BE2C (cell line): ENCODE measurements at places on chromosomes 16 and 17.

- DNase-seq = no peak
Observed at GRCh38 chr17:35548208-35548810, 10.8 kb upstream of the SLFN12L start.

DNA sequence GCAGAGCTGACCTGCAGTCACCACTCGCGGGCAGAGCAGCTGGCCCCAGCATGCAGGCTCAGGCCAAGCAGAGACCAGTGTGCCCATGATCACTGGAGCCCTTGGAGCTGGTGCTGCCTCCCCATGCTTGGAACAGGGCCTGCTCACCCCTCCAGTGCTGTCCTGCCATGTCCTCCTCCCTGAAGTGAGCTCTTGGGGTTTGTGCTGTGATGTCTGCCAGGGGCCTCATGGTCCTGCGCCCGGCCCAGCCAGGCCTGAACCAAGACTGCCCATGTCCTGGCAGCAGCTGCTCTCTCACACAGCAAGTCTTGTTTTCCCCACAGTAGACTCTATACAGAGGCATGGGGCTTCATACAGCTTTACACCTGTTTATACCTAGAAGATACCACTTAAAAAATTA is 24.6 kb downstream of the TMEM11 start:
- no peak for DNase-seq

GRCh38 chr16:86039606-86040005 is 140.6 kb downstream of the IRF8 start:
- DNase-seq = no peak

DNA sequence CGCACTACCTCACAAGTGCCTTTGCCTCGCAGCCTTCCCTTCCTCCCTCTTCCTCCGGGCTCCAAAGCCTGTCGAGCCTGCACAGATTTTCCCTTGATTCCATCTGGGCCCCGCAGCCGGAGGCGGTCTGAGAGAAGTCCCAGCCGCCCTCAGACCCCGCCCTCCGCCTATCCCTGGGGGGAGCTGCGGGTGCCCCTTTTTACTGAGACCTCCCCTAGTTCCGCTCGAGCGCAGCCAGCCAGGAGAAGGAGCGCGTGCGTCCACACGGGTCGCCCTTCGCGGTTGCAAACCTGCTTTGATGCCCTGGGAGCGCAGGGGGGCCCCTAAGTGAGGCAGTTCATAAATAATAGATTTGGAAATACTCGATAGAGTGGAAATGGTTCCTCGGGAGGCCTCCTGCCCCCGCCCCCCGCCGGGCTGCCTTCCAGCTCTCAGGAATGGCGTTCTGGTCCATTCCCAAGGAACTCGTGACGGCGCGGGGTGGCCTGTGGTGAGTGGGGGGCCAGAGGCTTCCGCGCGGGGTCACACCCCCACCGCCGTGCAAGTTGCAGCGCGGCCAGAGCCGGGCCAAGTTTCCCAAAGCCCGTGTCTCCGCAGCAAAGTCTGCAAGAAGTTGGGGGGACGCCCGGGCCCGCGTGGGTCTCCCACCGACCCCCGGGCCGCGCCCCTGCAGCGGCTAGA is 610 bp downstream of the C16orf74 start:
- DNase-seq = peak; percentile 43

- no peak for DNase-seq
Observed at GRCh38 chr17:49965524-49965909, 3.5 kb upstream of the DLX4 start.

DNA sequence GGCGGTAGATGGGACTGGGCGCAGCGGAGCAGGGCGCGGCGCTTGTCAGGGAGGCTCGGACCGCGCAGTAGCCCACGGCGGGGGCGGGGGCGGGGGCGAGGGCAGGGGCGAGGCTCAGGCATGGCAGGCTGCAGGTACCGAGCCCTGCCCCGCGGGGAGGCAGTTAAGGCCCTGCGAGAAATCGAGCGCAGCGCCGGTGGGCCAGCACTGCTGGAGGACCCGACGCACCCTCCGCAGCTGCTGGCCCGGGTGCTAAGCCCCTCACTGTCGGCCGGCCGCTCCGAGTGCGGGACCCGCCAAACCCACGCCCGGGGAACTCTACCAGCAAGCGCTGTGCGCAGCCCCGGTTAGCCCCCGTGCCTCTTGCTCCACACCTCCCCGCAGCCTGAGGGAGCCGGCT is 90.2 kb upstream of the RPL38 start:
- DNase-seq = no peak

- no peak for DNase-seq
Observed at GRCh38 chr17:13581925-13582324, 19.8 kb downstream of the HS3ST3A1 start.

DNA sequence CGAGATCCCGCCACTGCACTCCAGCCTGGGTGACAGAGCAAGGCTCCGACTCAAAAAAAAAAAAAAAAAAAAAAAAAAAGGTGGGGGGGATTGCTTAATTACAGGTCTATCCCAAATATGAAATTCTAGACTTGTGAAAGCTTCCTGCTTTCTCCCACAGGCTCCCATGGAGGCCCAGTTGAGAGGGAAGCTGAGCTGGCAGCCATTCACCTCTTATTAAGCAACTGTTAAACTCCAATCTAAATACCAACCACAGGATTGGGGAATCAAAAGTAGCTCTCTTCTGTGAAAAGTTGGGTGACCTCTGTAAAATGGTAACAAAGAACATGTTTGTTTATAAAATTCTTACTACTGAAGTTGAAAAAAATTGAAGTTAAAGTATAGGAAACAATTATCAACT is 45.8 kb upstream of the STAC2 start:
- no peak for DNase-seq

- no peak for DNase-seq
Observed at GRCh38 chr17:6695051-6695450, 18.1 kb downstream of the SLC13A5 start.

DNA sequence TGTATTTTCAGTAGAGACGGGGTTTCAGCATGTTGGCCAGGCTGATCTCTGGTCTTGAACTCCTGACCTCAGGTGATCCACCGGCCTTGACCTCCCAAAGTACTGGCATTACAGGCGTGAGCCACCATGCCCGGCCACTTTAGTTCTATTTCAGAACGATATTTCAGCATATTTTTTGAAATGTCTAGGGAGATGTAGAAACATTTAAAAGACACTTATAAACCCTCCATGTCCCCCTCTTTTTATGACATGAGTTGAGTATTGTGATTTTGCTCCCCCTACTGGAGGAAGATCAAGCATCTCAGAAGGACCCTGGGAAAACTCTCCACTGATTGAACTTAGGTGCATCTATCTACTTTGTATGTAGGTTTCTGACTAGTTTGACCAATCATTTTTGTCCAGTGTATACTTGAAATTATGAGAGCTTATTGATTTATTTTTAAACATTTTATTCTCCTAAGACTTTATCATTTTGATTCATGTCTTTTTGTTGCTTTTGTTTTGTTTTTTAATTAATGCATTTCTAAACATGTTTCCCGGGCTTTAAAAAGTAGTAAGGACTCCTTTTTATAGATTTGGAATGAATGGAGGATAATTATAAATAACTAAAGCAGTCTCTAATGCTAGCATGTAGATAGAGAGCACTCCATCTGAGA is 105.1 kb downstream of the CHD9 start:
- DNase-seq = peak; percentile 15

GRCh38 chr17:56131431-56131830 is 21.8 kb upstream of the ANKFN1 start:
- DNase-seq = no peak

DNA sequence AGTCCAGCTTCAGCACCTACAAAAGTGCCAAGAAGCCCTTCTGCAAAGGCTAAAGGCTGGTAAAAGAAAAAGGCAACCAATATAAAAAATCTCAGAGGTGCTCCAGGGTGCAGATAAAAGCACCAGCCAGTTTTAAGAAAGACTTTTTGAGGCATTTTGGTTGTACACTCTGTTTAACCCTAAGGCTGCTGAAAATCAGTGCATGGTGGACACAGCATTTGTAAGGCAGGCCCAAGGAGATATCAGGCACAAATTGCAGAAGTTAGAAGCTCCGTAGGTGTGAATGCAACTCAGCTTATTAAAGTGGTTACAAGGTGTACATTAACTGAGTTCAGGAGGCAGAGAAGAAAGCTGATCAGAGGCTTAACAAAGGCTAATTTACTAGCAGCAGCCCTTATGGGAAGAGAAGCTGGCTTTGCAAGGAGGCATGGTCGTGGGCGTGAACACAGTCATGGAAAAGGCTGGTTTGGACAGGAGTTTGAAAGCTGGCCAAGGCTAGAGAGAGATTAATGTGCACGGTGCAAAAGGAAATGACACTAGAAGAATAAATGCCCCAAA is 21.1 kb downstream of the ACSM1 start:
- no peak for DNase-seq

- peak; percentile 63 for DNase-seq
Observed at GRCh38 chr17:17305281-17305801, 2.2 kb downstream of the NT5M start.

DNA sequence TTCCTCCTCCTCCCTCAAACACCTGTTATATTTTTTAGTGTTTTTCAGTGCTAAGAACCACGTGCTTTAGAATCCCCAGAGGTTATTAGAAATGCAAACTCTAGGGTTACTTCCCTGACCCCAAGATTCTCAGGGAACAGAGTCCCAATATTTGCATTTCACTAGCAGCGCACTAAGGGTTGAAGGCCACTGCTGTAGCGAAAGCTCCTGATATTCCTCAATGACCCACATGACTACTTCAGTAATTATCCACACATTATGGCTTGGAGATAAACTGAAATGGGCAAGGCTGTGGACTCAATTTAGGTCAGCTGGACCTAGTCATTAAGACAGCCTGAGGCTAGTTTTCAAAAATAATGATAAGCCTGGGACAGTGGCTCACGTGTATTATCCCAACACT is 78.5 kb upstream of the BCAR1 start:
- no peak for DNase-seq

GRCh38 chr17:82281502-82282238 is 8.2 kb upstream of the CSNK1D start:
- DNase-seq = no peak

GRCh38 chr16:14186007-14186794 is 115.1 kb downstream of the MRTFB start:
- peak; percentile 68 for DNase-seq

DNA sequence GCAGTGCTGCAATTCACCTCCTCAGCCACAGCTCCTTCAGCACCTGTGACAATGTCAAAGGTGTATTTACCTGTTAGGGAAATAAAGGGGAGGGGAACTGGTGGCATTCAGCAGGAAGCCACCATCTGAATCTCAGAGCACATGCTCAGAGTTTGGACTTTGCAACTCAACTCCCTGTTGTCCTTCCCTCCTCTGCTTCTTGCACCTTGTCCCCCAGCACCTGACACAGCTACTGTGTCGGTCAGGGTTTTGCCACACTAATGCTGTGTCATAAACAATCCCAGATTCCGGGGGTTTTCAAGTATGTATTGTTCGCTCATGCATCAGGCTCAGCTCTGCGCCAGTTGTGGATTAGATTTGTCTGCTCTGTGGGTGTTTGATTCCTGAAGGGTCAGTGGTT is 43.7 kb downstream of the HSBP1 start:
- DNase-seq = no peak

DNA sequence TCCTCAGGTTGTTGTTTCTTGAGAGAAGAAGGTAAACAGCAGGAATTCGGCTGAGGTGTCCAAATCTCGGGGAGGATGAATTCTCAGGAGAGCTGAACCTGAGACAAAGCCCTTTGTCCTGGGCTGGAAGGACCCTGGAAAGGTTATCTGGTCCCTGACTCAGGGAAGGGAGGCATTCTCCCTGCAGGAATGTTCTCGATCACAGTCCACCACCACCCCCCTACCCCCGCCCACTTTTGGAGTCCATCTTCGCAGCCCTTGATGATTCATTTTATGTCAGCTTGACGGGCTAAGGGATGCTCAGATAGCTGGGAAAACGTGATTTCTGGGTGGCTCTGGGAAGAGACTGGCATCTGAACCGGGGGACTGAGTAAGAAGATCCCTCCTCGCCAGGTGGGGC is 1.4 kb upstream of the CEP295NL start:
- no peak for DNase-seq

- peak; percentile 30 for DNase-seq
Observed at GRCh38 chr17:32007463-32008298, 498 bp downstream of the LRRC37B start.

GRCh38 chr16:83244057-83244456 is 563.7 kb upstream of the HSBP1 start:
- DNase-seq = no peak

GRCh38 chr16:46718214-46718613 is 28.8 kb downstream of the ORC6 start:
- DNase-seq = no peak

- DNase-seq = no peak
Observed at GRCh38 chr16:19649980-19650379, 68.0 kb downstream of the KNOP1 start.

GRCh38 chr17:4789701-4789950 is 862 bp downstream of the GLTPD2 start:
- DNase-seq = no peak

GRCh38 chr17:55265311-55266021 is 706 bp downstream of the HLF start:
- peak; percentile 19 for DNase-seq

DNA sequence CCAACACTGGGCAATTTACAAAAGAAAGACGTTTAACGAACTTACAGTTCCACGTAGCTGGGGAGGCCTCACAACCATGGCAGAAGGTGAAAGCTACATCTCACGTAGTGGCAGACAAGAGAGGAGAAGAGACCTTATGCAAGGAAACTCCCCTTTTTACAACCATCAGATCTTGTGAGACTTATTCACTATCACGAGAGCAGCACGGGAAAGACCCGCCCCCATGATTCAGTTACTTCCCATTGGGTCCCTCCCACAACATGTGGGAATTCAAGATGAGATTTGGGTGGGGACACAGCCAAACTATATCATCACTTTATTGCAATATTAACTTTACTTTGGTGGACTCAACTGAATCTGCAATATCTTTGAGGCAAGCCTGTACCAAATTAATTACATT is 11.9 kb upstream of the ENGASE start:
- no peak for DNase-seq

DNA sequence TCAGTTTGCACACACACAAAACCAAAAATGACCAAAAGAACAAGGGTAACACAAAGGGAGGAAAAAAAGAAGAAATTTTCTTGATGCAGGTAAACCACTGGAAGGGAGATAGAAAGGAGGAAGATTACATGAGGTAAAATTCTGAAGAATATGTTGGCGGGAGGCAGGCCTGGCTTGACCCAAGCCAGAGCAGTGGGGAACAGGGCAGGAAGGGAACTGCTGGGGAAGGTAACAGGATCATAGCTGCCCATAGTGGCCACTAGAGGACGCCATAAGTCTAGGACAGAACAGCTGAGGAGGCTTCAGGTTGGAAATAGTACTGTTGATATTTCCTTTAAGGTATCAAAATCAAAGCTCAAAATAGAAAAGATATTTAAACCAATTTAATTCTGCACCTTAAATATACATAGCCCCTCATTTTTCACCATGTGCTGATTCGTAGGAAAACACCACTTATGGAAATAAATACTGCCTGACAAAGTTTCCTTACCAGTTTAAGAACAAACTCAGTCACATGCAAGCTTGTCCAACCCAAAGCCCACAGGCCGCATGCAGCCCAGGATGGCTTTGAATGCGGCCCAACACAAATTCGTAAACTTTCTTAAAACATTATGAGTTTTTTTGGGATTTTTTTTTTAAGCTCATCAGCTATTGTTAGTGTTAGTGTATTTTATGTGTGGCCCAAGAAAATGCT is 15.5 kb downstream of the VPS35 start:
- peak; percentile 66 for DNase-seq
